AG09319 (cell line): ENCODE measurements at places on chromosomes 4 and X.
A peak's percentile ranks its signal among the peaks of the same experiment; 100 is the strongest.

DNA sequence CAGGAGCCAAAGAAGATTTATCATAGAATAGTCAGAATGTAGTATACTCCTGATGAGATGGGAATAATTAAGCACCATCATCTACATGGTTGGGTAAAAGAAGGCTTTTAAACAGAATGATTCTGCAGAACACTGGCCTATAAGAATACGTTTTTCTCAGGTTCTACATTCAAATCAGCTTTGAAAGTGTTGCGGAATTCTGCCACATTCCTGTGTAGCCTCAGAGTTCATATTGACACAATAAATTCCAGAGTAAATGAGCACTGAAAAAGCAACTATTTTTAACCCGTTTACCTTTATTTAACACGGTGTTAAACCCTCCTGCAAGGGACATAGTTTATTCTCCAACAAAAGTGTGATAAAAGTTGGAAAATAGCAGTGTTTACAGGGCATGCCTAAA, 950.2 kb upstream of the SLIT2 start:
- no peak for DNase-seq

DNA sequence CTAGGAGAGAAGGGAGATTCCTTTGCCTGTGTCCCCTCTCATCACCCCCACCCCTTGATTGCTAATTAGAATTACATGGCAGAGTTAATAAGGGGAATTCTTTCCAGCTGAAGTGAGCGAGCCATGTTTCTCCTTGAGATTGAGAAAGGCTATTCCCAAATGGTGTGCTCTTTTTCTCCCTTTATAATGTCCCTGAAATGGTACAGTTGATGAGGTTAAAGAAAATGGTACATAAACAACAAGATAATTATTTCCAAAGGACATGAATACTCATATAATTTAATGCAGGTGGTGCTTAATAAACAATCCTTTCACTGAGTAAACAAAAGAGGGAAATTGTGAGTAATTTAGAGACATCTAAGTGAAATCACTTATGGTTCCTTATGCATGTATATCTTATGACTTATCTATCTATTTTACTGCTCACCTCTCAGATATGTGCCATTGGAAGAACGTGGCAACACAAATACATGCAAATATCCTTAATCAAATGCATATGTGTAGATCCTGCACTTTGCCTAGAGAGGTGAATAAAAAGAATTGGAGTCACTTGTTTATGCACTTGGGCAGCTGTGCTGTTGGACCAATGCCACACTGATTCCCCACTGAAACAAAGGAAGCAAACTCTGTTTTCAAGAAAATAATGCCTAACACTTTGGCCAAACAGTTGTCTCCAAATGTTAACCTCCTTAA, 106.6 kb upstream of the WDR44 start:
- DNase-seq, result peak; percentile 57

GRCh38 chr4:52714597-52715254, 36.5 kb downstream of the ERVMER34-1 start:
- DNase-seq, result no peak

GRCh38 chr4:52718123-52718522, 33.1 kb downstream of the ERVMER34-1 start:
- DNase-seq, result no peak

DNA sequence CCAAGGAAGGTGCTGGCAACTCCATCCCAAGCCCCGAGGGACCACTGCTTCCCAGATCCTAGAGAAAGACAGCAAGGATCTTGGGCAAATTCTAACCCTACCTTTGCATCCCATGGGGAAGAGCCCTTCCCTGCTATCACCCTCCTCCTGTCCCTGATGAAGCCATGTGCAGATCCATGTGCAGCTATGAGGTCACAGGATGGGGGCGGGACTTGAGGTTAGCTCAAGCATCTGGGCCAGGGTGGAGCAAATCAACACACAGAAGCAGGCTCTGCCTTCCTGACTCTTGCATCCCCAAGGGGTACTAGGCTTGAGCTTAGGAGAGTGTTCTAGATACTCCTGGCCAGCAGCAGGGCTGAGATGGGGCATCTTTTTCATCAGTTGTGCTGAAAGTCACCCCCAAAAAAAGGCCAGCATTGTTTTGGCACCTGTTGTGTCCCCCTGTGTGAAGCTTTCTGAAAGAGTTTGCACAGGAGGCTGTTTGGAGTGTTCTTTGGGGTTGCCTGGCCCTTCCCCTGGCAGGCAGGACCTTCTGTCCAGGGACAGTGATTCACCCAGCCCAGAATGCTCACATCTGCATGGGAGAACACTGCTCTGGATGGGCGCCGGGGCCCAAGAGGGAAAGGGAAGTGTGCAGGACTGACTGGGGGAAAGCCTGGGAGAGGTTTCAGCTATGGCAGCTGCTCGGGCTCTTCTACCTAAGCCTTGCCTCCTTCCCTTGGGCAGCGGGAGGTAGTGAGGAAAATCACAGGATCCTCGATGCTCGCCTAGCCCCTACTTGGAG, 50.8 kb downstream of the PRPS1 start:
- DNase-seq, result no peak

- DNase-seq, result no peak
Observed at GRCh38 chrX:42824541-42824940, 46.6 kb upstream of the PPP1R2C start.

DNA sequence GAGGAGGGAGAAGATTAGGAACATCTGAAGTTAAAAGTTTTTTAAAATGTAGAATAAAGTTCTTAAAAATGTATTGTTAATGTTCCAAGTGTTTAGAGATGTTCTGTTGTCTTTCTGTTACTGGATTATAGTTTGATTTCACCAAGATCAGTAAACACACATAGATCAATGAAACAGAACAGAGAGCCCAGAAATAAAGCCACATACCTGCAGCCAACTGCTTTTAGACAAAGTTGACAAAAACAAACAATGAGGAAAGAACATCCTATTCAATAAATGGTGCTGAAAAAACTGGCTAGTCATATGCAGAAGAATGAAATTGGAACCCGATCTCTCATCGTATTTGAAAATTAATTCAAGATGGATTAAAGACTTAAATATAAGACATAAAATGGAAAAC, 966.3 kb upstream of the POU3F4 start:
- DNase-seq, result no peak
